ENCODE measurements at places on chromosomes 6 and 20. TPM values are rescaled to one million over a fixed set of nuclear protein-coding genes. Genes with fewer than 3 reads are reported as not detected.

Gene ZSCAN23
- 11.1 TPM for total RNA-seq

Gene IPCEF1
- under 0.01 TPM for total RNA-seq

Gene SLC22A1
- 1.3 TPM for total RNA-seq

Gene TBXT
- not detected for total RNA-seq

Gene PNLDC1
- total RNA-seq = not detected

Gene WFDC2
- total RNA-seq = not detected

Gene DEFB132
- total RNA-seq = not detected

Gene PTCRA
- total RNA-seq = not detected

Gene FHL5
- not detected for total RNA-seq

Gene CST4
- total RNA-seq = not detected

Gene VEGFA
- total RNA-seq = 183 TPM

Gene ZNF512B
- total RNA-seq = 7.6 TPM

Gene SLC52A3
- not detected for total RNA-seq

Data from smooth muscle cell of trachea (primary cell).